ENCODE measurements at places on chromosomes 11 and 22.

GRCh38 chr11:10605941-10606381 is 37.5 kb upstream of the LYVE1 start:
- no peak for DNase-seq

GRCh38 chr11:36192425-36193289 is 96.6 kb downstream of the COMMD9 start:
- no peak for DNase-seq

DNA sequence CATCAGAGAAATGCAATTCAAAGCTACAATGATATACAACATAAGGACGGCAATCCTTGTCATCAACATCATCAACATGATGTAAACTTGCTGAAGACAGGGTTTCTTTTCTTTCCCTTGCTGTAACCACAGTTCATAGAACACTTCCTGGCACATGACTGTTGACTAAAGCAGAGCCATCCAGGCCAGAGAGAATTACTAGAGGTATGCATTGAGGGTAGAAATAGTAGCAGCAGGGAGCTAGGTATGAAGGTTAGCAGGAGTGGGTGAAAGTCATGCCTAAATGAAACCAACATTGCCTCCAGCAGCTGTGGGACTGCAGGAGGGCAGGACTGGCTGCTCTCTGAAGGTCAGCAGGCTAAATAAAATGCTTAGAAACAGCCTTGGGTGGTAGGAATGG is 103.7 kb downstream of the LRRC32 start:
- no peak for DNase-seq

GRCh38 chr11:118928101-118928869 is 2.6 kb upstream of the BCL9L start:
- peak; percentile 96 for DNase-seq

GRCh38 chr11:99422581-99423427 is 402.1 kb downstream of the CNTN5 start:
- no peak for DNase-seq

- DNase-seq: no peak
These were observed 873 bp downstream of the GPHA2 start for GRCh38 chr11:64934682-64935358.

GRCh38 chr22:32204856-32205722 is at the start of gene RFPL2:
RFPL2 (minus strand) TSS chr22:32205073; CDS start chr22:32202451, 2,622 bp downstream.
- DNase-seq: peak; percentile 31

- DNase-seq: no peak
These were observed 73.3 kb downstream of the TRMU start for GRCh38 chr22:46408568-46409506.

DNA sequence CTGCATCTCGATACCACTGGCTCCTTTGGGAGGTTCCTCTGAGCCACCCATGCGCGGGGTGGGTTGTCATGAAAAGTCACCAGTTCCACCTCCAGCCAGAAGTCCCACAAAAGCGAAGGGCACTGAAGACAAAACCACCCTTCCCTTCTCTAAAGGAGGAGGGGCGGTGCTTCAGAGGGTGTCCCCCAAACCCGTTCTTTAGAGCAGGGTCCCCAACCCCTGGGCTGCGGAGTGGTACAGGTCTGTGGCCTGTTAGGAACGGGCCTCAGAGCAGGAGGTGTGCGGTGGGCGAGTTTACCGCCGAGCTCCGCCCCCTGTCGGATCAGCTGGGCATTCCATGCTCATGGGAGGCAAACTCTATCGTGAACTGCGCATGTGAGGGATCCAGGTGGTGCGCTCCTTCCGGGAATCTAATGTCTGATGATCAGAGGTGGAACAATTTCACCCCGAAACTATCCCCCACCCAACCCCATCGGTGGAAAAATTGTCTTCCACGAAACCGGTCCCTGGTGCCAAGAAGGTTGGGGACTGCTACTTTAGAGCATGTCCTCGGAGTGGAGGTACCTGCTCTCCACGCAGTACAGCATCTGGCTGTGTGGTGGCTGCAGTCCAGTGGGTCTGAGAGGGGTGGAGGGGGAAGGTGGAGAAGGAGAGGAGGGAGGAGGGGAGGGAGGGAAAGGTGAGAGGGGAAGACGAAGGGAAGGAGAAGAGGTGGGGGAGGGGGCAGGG is 72.9 kb upstream of the SEPTIN5 start:
- no peak for DNase-seq

GRCh38 chr11:12744826-12745502 is 70.7 kb downstream of the TEAD1 start:
- no peak for DNase-seq

GRCh38 chr11:84673753-84674152 is 953.4 kb downstream of the DLG2 start:
- no peak for DNase-seq

- no peak for DNase-seq
These were observed 148.3 kb downstream of the TEAD1 start for GRCh38 chr11:12822392-12823022.

DNA sequence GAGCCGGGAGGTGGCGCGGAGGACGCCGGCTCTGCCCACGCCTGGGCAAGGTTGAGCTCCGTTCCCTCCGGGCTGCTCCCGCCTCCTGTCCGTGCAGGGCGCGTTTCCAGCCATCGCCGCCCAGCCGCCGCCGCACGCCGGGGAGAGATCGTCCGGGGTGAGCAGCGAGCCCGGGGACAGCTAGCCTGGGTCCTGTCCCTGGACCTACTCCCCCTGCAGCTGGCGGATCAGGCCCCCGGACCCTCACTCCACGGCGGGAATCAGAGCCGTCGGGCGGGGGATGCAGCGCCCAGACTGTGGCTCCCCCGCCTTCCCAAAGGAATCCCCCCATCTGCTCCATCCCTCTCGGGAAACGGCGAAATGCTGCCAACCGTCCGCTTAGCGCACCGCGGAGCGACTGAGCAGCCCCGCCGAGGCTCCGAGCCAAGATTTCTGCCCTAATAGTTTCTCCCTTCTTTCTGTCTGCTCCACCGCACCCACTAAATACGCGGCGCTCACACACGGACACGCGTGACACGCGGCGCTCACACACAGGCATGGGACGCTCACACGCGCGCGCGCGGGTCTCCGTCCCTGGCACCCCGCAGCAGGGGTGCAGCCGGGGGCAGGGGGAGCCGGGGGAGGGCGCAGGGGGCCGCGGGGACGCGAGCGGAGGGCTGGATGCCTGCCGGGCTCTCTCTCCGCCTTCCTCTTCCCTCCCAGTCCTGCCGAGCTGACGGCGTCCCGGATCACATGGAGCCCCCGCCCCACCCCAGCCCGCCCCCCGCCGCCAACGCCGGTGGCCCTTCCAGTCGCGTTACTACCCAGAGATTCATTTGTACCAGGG is at the start of gene KCNJ5:
Gene KCNJ5 (plus strand): TSS at position 814 of the 826 bp plus-strand sequence. CDS start 19,918 bp downstream, outside the sequence.
- DNase-seq: no peak

DNA sequence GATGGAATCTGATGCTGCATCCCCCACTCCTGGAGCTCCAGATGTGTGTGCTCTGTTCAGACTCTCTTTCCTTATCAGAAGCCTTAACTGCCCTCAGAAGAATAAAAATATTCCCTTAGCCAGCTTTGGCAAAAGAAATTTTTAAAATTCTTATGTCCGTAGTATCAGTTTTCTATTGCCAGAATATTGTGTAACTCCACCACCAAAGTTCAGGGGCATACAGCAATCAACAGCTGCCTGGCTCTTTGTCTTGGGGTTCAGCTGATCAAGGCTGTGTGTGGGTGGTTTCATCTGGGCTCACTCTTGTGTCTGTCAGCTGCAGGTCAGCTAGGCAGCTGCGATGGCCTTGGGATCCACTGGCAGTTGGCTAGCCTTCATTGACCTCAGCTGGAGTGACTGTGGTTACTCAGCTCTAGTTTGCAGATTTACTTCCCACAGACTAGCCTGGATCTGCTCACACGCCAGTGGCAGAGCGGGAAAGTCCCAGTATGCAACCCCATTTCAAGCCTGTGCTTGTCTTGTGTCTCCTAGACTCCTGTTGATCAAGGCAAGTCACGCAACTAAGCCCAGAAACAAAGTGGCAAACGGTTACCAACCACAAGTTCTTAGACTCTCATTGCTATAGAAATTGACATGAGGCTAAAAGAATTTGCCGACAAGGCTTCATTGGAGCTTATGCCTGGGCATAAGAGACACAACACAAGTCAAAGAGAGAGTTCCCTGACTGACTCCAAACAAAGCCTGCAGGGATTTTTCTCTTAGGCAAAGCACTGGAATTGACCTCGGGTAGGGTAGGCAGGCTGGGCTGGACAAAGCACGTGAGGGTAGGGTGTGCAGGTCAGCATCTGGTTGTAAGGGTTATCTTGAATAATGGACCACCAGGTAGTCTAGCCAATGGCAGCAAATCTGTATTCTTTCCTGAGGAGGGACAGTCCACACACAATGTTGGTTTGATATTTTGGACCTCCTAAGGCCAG is 7.5 kb downstream of the TMEM138 start:
- no peak for DNase-seq

GRCh38 chr11:65274735-65275682 is 13.2 kb downstream of the POLA2 start:
- DNase-seq: no peak

- DNase-seq: peak; percentile 13
These were observed 2084.3 kb downstream of the LRRC4C start for GRCh38 chr11:39374963-39375698.

DNA sequence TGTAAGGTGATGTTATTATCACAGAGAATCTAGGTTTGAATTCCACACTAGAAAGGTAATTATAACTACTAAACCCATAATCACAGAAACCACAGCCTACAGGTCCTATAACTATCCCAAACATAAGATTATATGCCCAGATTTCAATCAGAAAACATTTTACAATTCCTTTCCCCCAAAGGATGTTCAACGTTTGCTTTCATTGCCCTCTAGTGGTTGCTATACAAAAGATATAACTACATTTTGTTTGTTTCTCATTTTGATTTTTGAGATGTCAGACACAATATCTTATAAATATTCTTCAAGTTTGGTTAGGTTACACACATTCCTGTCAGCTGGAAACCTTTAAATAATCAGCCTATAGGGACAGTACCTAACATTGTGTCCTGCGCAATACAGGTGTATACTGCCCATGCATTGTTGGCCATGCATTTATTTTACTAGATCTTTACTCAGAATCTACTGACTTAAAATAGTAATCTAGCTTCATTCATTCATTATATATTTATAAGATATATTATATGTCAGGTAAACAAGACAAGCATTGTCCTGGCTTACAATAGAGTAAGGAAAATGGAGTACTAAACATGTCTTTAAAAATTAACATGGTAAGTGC is 530.5 kb upstream of the CCDC90B start:
- DNase-seq: no peak

DNA sequence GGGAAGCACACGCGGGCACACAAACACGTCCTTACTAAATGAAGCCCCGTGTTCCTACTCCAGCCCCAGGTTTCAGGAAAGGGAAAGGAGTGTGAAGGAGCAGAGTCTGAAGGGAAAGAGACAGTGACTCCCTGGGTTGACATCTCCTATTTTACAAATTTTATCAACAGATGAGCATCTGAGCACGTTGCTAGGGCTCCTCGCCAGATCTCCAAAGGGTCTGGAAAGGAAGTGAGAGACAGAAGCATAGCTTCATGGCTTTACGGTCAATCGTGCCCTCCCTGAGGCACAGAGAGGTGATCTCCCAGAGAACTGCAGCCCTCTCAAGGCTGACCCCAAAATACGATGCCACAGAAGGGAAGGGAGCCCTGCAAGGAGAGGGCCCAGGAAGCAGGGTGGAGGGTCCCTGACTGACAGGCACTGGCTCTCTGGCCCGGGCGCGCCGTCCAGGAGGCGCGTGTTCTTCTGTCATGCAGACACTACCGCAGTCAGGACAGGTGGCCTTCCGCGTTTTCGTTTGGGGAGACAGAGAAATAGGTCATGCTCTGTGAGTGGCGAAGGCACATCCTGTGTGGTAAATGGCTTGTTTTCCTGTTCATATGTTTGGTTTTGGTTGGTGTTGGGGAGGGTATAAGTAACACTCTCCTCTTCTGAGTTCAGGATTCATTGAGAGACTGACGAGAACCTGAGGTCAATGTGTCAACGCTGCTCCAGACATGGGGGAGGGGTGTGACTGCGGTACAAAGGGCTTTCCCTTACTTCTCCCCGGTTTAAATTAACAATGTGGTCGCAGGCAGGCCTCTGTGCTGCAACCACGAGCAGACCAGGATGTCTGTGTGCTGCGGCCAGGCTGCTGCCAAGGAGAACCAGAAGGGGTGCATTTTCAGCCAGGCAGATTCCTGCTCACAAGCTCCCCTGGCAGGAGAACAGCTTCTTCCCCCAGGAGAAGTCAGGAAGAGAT is 813.3 kb downstream of the OPCML start:
- peak; percentile 9 for DNase-seq

- DNase-seq: no peak
These were observed 212.3 kb upstream of the ZBED5 start for GRCh38 chr11:11069841-11070835.

GRCh38 chr11:16993495-16993894 is 20.7 kb downstream of the PLEKHA7 start:
- DNase-seq: no peak

- no peak for DNase-seq
These were observed 56.0 kb downstream of the GLYATL2 start for GRCh38 chr11:58788355-58789023.

DNA sequence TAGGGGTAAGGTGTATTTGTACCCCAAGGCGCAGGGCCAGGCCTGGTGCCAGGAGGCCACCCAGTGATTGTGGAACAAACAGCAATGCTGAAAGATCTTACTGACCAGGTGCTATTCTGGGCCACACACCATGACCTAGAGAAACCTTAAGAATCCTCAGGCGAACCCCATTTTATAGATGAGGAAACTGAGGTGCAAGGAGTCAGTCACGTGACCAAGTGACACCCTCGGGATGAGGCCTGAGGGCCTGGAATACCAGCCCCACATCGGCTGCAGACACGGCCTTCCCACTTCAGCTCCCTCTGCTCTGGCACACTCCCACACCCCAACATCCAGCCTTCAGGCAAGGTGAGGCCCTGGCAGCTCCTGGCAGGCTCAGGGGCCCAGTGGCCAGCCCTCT is 13.1 kb downstream of the CABP7 start:
- DNase-seq: no peak

GRCh38 chr11:64093233-64094039 is 57.7 kb downstream of the FLRT1 start:
- no peak for DNase-seq

- no peak for DNase-seq
These were observed 28.7 kb downstream of the DRD4 start for GRCh38 chr11:665704-666281.

- no peak for DNase-seq
These were observed 8.8 kb downstream of the MADD start for GRCh38 chr11:47278769-47279168.

DNA sequence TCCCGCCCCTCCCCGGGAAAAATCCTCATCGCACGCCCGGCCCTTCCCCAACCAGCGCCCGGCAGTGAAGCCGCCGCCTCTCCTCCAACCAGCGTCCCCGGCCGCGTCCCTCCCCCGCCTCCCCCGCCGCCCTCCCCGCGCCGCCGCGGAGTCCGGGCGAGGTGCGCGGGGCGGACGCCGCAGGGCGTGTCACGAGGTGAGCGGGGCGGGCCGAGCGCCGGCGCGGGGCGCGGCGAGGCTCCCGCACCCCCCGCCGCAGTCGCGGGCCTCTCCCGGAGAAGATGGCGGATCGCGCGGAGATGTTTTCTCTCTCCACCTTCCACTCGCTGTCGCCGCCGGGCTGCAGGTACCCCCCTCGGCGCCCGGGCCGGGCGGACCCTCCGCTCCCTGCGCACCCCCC is at the start of gene MAPK8IP2:
Gene MAPK8IP2 (plus strand): TSS at position 256 of the 400 bp plus-strand sequence. CDS start 26 bp downstream, at position 282.
- DNase-seq: no peak
